ENCODE measurements at places on chromosomes 16 and 17. TPM values are rescaled to one million over a fixed set of nuclear protein-coding genes. Genes with fewer than 3 reads are reported as not detected.

- peaks cover 4% of the 10 kb centered on the region for H3K27me3 ChIP-seq
- no peak for DNase-seq
- no peaks in the 10 kb centered on the region for H3K36me3 ChIP-seq
- no peak overlapping the region for H3K27ac ChIP-seq
Measured at GRCh38 chr16:50386774-50387173, 18.0 kb upstream of the BRD7 start.

DNA sequence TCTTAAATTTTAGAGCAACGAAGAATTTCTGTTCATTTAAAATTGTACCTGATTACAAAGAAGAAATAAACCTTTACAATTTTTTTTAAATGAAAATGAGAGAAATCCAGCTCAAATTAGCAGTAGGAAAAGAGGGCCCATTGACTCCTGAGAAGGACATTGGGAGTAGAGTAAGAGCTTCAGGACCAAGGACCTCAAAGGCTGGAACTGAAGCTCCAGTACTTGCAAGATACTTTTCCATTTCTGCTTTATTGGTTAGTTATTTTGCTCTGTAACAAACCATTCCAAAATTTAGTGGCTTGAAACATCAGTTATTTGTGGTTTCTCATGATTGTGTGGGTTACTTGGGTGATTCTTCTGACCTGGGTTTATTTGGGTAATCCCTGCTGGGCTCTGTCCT is 165.9 kb downstream of the PRKCB start:
- H3K4me1 ChIP-seq = no peaks in the 10 kb centered on the region
- no peak overlapping the region for H3K27ac ChIP-seq
- no peaks in the 10 kb centered on the region for H3K27me3 ChIP-seq

- H3K4me3 ChIP-seq = no peak overlapping the region
- H3K36me3 ChIP-seq = no peaks in the 10 kb centered on the region
- DNase-seq = no peak
Measured at GRCh38 chr17:74016461-74016860, 187.0 kb upstream of the RPL38 start.

DNA sequence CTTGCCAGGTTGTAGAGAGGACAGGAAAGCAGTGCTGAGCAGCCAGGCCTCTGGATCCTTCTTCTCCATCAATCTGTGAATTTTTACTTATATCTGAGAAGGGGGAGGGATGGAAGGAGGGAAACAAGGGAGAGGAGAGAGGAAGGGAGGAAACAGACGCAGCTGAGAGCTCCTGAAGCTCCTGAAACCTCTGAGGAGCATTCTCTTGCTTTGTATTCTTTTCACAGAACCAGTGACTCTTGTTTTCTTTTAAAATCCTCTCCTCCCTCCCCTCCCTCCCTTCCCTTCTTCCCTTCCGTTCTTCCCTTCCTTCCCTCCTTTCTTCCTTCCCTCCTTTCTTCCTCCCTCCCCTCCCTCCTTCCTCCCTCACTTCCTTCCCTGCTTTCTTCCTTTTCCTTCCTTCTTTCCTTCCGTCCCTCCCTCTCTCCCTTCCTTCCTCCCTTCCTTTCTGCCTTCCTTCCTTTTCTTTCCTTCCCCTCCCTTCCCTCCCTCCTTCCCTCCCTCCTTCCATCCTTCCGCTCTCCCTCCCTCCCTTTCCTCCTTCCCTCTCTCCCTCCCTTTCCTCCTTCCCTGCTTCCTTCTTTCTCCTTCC is 60.0 kb upstream of the RBFOX1 start:
- no peak for DNase-seq
- H3K27me3 ChIP-seq = no peaks in the 10 kb centered on the region
- H3K4me3 ChIP-seq = no peak overlapping the region
- H3K36me3 ChIP-seq = no peaks in the 10 kb centered on the region
- no peak overlapping the region for H3K27ac ChIP-seq

DNA sequence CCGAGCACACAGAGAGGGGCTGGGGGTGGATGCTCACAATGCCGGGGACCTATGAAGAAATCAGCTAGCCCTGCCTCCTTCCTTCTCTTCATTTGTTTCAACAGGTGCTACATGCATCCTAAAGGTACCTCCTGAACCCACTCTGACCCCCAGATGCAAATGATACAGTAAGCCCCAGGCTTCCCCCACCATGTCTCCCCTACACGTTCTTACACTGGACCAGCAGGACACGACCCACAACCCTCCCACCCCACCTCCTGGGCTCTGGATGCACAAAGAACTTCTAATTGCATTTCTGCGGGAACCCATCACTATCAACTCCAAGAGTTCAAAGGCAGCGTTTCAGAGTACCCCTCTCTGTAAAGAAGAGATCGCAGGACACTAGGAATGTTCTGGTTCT is 2.1 kb downstream of the XYLT1 start:
- no peaks in the 10 kb centered on the region for H3K27me3 ChIP-seq
- peak overlapping the region; percentile 56 for H3K27ac ChIP-seq
- peaks cover 31% of the 10 kb centered on the region for H3K4me1 ChIP-seq
- peak overlapping the region; percentile 90 for H3K4me3 ChIP-seq
- peak; percentile 24 for DNase-seq

GRCh38 chr16:24309258-24310142 is 53.4 kb downstream of the CACNG3 start:
- H3K4me3 ChIP-seq = no peak overlapping the region
- H3K27ac ChIP-seq = no peak overlapping the region
- H3K36me3 ChIP-seq = no peaks in the 10 kb centered on the region

GRCh38 chr17:7867881-7868329 is 10.1 kb downstream of the CYB5D1 start:
- no peaks in the 10 kb centered on the region for H3K27me3 ChIP-seq
- no peaks in the 10 kb centered on the region for H3K4me1 ChIP-seq
- DNase-seq = no peak
- H3K27ac ChIP-seq = no peak overlapping the region
- H3K4me3 ChIP-seq = no peak overlapping the region
- H3K36me3 ChIP-seq = 0 out of 2 replicates have a peak, but pooled peaks cover 3% of the 10 kb centered on the region

DNA sequence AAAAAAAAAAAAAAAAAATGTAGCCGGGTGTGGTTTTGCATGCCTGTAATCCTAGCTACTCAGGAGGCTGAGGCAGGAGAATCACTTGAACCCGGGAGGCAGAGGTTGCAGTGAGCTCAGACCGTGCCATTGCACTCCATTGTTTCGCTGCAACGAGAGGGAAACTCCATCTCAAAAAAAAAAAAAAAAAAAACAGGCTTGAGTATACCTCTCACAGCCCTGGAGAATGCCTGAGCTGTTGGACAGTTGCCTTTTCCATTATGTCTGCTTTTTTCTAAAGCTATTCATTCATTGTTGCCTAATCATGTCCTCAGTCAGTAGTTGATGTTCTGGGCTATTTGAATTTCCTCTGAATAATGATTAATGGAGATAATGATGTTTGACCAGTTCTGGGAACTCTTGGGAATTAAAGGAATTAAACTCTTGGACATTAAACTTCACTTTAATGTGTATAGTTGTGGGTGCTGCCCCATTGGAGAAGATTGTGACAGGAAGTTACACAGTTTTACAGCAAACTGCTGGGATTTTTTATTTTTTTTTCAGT is 11.8 kb downstream of the HMOX2 start:
- DNase-seq = peak; percentile 81
- H3K4me1 ChIP-seq = peaks cover 17% of the 10 kb centered on the region
- no peak overlapping the region for H3K4me3 ChIP-seq
- H3K27me3 ChIP-seq = no peaks in the 10 kb centered on the region

- H3K27ac ChIP-seq = no peak overlapping the region
- no peak overlapping the region for H3K4me3 ChIP-seq
- H3K4me1 ChIP-seq = no peaks in the 10 kb centered on the region
- DNase-seq = no peak
- H3K27me3 ChIP-seq = no peaks in the 10 kb centered on the region
- H3K36me3 ChIP-seq = no peaks in the 10 kb centered on the region
Measured at GRCh38 chr17:13833921-13834320, 232.2 kb upstream of the HS3ST3A1 start.

GRCh38 chr16:75235721-75236193 is 15.7 kb downstream of the BCAR1 start:
- peaks cover 27% of the 10 kb centered on the region for H3K4me1 ChIP-seq
- no peaks in the 10 kb centered on the region for H3K27me3 ChIP-seq
- H3K4me3 ChIP-seq = no peak overlapping the region
- H3K36me3 ChIP-seq = peaks cover 23% of the 10 kb centered on the region
- no peak overlapping the region for H3K27ac ChIP-seq

HS3ST3B1 gene
- 41.9 TPM for total RNA-seq

SEC14L5 gene
- not detected for total RNA-seq

OR1A1 gene
- not detected for total RNA-seq

MEIOB gene
- not detected for total RNA-seq

RAPGEFL1 gene
- total RNA-seq = 0.51 TPM

CCL4 gene
- total RNA-seq = not detected

RHBDL3 gene
- 0.11 TPM for total RNA-seq

HID1 gene
- total RNA-seq = not detected
